ENCODE measurements at places on chromosomes 12 and 14.

DNA sequence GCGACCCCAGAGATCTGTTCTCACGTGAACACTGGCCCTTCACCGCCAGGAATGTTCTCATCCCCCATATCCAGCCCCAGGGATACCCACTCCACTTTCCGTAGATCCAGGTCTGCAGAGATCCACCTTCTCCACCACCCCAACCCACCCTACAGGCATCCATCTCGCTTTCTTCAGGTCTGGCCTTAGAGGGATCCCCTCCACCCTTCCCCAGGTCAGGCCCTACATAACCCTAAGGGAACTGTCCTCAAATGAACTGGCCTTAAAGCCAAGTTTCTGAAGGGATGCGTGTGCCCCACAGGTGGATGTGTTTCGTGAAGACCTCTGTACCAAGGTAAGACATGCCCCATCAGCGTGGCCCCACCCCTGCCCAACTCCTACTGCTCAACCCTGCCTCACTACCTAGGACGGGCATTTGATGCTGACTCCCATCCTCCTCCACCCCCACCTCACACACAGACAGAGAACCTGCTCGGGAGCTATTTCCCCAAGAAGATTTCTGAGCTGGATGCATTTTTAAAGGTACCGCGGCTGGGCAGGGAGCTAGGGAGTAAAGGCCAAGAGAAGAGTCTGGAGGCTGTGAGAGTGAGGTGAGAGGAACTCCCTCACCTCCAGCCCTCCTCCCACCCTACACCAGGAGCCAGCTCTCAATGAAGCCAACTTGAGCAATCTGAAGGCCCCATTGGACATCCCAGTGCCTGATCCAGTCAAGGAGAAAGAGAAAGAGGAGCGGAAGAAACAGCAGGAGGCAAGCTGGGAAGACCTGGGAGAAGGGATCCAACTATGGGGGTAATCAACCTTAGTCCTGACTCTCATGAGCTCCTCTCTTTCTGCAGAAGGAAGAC is 912 bp downstream of the PSME1 start:
- DNase-seq: no peak

DNA sequence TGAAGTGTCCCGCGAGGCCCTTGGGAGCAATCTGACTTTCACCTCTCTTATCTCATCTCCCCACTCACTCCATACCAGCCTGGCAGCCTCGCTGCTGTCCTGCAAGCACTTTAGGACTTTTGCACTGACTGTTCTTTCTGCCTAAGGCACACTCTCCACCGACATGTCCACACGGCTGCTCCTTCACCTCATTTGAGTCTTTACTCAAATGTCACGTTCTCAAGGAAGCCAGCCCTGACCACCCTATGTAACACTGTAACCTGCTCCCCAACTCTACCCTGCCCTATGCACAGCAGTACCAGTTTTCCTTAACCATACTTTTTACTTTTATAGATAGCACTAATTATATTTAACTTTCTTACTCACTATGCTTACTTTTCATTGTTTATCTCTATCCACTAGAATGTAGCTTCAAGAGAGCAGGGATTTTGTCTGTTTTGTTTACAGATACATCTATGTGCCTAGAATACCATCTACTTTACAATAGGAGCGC is 32.0 kb downstream of the PRKD1 start:
- DNase-seq: no peak

- DNase-seq: no peak
Measured at GRCh38 chr12:10661338-10661737, 12.5 kb downstream of the STYK1 start.

DNA sequence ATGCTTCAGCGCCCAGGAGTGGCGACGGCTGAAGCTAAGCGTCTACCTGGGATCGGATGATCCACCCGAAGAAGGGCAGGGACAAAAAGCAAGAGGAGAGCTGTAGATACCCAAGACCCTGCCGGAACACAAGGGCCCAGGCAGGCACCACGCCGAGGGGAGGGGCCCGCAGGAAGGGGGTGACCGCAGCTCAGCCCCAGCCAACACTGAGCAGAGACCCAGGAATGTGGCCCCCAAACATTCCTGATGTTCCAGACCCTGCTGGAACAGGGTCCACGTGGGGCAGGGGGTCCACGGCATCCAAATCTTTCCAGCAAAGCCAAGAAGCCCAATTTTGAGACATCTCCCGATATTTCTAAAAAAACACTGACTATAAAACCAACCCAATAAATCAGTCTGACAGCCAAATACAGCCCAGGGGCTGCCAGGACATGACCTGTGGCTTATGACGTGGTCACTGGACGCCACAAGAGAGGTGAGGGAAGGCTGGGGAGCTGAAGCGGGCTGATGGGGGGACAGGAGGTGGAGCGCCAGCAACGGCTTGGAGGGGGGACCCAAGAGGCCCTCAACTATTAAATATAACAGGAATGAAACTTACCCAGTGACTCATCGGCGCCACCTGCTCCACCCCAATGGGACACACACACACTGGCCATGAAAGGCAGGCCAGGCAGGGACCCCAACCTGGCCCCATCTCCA is 58.9 kb downstream of the NCOR2 start:
- DNase-seq: no peak

- no peak for DNase-seq
Measured at GRCh38 chr14:53022593-53022992, 71.7 kb upstream of the FERMT2 start.

DNA sequence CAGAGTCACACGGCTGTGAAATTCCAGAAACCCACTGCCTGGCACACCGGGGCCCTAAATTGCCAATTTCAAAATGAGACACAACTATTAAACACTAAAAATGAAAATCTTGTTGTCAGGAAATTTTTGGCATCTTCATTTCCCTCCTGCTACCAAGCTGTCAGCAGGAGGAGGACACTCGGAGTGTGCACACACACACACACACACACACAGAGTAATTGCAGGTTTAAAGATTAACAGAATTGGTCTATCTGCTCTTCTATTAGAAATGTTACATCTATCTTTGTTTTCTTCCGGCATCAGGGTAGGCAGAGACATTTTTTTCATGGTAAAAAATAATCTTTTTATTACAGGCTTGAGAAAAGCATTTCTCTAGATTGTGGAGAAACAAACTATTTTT is 314.2 kb downstream of the EGLN3 start:
- no peak for DNase-seq

DNA sequence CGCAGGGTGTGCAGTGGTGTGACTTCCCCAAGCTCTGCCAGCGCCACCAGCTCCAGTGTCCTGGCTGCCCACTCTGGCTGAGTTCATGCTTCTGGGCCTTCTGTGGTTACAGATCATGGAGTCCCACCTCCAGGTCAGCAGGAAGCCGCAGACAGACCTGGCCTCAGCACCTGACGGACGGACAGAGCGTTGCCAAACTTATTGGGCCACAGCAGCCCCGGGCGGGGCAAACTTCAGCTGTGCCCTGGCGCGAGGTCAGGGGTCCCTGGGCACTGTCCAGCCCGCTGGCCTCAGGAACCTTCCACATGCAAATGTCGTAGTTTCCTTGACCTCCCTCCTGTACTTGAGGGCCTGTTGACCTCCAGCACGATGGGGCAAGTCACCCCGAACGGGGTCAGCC is 11.2 kb downstream of the GPR132 start:
- DNase-seq: no peak

GRCh38 chr12:63805704-63806672 is 26.3 kb downstream of the RXYLT1 start:
- DNase-seq: no peak

GRCh38 chr12:3165078-3165980 is 88.2 kb downstream of the TSPAN9 start:
- no peak for DNase-seq

DNA sequence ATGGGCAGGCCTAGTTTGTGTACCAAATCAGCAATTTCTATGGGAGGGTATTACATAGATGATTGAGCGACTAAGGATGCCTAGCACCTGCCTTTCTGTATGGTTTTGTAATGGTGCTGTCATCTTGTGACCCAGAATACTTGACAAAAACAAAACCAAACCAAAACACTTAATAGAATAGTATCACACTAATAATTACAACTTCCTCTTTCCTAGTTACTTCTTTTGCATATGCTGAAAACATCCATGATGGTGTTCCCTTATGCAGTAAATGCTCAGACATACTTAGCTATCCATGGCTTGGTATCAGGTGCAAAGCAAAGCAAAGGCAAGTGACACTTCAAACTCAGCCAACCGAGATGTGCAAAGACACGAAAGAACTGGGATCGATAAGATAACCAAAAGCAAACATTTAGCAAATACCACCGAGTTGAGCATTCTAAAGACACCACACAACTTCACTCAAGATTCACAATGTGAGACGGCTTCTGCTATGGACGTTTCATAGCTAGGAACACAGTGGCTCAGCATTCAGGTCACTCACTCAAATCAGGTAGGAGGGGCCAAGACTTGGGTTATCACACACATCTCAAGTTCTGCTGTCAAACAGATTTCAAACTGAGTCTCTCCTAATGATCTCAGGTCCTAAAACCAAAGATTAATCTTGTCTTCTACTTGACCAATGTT is 24.3 kb downstream of the PPP1CC start:
- DNase-seq: no peak

- DNase-seq: no peak
Measured at GRCh38 chr14:105448706-105449111, 25.9 kb upstream of the CRIP2 start.

- DNase-seq: no peak
Measured at GRCh38 chr12:83183132-83183531, 496.4 kb downstream of the TMTC2 start.

GRCh38 chr14:23551266-23552028 is at the start of gene ZFHX2:
Gene ZFHX2 (minus strand): TSS chr14:23551765. CDS start chr14:23535325, 16,440 bp downstream.
- DNase-seq: no peak

DNA sequence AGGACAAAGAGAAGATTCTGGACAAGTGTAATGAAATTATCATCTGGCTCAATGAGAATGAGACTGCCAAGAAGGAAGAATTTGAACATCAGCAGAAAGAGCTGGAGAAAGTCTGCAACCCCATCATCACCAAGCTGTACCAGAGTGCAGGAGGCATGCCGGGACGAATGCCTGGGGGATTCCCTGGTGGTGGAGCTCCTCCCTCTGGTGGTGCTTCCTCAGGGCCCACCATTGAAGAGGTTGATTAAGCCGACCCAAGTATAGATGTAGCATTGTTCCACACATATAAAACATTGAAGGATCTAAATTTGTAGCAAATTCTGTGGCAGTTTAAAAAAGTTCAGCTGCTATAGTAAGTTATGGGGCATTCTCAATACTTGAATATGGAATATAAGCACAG is 174.3 kb upstream of the CCND2 start:
- DNase-seq: no peak
